ENCODE measurements at places on chromosomes 1 and 21.

GRCh38 chr1:68143633-68144032 is 88.7 kb downstream of the WLS start:
- DNase-seq, result no peak

- no peak for DNase-seq
Measured at GRCh38 chr21:43267391-43268085, 98.7 kb downstream of the CRYAA start.

DNA sequence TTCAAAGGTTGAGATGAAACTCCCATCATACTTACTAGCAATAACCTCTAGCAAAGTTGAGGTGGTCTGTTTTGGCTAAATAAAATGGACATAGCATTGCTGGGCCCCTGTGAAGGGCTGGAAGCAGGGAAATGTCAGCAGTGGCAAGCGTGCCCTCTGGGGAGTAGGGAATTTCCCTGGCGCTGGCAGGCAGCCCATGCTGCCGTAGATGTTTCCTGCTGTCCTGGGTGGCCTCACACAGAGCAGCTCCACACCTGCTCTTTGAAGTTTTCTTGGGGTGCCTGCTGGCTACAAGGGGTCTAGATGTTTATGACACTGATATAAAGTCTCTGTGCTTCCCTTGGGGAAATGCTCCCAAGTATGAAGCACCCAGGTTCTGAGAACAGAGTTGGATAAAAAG is 30.2 kb downstream of the ADARB1 start:
- no peak for DNase-seq

DNA sequence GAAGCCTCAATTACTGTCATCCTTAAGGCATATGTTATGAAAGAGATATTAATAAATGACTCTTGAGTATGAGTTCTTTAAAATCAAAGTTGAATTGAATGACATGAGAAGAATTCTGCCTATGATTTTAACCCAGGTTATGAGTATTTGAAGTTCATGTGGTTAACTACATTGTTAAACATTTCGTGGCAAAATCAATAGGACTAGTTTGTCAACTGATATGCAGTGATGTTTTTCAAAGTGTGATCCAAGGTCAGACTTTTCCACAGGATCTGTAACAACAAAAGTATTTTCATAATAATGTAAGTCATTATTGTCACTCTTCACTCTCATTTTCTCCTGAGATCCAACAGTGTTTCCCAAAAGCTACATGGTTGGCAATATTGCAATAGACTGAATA is 189.5 kb downstream of the DENND1B start:
- no peak for DNase-seq

GRCh38 chr1:27372022-27372807 is 2.4 kb downstream of the FCN3 start:
- no peak for DNase-seq

DNA sequence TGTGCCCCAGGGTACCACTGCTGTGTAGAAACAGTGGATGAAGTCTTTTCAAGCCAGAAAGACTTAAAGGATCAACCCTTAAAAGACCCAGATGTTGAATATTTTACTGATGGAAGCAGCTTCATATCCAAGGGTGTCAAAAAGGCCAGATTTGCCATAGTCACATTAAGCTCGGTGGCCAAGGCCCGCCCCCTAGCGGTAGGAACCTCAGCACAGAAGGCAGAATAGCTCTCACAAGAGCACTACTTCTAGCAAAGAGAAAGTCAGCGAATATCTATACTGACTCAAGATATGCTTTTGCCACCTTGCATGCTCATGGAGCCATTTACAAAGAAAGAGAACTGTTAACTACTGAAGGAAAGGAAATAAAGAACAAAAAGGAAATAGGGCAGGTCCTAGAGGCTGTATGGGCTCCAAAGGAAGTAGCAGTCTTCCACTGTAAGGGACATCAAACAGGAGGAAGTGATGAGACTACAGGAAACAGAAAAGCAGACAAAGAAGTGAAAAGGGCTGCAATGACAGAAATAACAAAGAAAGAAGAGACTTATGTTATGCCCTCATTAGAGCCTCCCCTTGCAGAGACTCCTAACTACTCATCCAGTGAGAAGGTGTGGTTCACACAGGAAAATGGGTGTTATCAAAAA is 90.5 kb downstream of the LIPI start:
- no peak for DNase-seq

DNA sequence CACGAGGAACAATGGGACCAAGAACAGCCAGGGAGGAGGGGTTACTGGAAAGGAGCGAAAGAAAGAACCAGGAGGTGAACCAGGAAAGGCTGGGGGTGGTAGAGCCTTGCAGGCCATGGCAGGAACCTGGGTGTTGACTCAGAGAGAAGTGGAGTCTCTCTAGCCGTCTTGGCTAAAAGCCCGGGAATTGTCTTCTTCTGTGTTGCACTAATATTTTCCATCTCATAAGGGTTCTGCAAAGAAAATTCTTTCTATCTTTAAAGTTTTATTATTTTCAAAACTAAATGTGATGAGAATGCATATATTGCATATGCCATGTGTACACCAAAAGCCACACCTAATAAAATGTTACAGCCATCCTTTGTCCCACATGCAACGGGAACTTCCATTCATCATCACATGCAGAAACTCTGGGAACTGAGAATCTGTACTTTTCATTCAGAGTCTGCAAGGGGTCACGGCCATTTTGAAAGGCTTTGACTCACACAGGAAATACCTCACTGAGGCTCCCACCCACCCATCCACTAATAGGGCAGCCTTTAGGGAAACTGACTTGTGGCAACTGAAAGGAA is 38.0 kb downstream of the ERG start:
- DNase-seq, result no peak

- no peak for DNase-seq
Measured at GRCh38 chr1:97392701-97393100, 528.1 kb downstream of the DPYD start.

DNA sequence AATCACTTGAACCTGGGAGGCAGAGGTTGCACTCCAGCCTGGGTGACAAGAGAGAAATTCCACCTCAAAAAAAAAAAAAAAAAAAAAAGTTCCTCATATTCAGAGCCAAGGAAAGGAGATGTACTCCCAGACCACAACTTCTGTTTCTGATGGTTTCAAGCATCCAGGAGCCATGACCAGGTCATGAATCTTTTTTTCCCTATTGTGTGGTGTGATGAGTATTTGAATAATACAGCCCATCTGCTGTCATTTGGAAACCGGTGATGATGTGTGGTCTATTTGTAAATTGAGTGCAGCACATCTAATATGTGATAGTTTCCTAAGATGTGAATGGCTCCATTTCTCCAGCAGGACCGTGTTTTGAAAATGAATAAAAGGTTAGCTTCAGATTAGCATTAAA is 18.6 kb downstream of the PIK3CD start:
- no peak for DNase-seq

GRCh38 chr1:160971618-160972056 is 17.0 kb upstream of the ITLN2 start:
- no peak for DNase-seq

GRCh38 chr1:42765269-42765668 is 1.6 kb downstream of the P3H1 start:
- DNase-seq, result no peak

DNA sequence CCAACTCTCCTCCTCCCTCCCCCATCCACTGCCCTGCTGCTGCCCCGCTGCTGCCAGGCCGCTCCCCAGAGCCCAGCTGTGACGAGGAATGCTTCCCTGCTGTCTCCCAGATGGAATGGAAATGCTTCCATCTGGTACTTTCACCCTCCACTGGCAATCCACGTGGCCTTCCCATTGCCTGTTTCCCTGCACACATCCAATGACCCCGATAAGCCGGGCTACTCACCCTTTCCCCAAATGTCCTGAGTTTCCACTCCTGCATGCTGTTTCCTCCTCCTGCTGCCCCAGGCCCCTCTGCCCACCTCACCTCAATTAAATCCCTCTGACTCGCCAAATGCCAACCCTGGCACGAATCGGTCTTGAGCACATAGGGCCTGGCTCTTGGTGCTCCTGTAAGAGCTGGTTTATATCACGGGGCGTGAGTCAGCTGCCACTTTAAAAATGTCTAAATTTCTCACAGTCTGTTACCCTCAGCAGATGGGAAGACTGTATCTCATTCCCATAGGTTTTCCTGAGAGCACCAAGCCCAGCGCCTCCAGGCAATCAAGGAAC is 36.4 kb downstream of the MRAP start:
- DNase-seq, result no peak

GRCh38 chr1:99361406-99361805 is 97.1 kb downstream of the PLPPR4 start:
- no peak for DNase-seq

DNA sequence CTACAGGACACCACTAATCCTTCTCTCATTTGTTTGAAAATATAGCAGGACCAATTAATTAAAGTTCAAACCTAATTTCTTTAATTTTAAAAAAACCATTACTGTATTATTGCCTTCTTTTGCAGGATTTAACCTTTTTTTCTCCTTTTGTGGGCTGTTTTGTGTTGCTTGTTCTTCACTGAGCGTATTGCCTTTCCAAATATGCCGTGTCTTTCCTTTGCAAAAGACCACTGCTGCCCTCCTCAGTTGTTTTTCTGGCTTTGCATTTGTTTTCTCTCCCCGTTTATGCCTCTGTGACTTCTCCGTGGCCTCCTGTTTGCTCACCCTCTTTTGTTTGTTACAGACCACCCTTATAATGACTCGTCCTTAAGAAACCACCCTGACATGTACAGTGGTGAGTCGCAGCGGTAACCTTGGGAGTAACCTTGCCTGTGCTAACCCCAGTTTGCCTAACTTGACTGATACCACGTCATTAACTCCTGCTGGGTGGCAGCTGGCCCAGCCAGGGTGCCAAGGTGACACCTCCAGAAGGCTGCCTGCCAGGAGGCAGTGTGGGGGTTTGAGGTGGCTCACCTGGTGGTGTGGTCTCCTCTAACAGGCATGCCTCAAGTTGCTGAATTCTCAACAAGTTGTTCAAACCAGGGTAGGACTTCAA is 81.1 kb upstream of the CNTN2 start:
- no peak for DNase-seq

DNA sequence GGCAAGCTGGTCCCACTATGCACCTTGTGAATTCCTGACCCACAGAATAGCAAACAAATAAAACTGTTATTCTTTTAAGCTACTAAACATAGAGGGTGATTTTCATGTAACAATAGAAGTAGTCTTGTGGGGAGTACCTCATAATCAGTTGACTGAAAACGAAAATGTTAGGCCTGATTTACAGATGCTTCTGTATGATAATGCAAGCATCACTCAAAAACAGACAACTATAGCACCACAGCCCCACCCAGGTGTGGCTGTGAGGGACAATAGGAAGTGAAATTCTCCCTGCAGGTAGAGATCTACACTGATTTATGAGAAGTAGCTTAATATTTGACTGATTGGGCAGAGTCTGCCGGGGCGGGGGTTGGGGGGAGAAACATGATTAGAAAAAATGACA is 26.5 kb upstream of the KRTAP19-8 start:
- DNase-seq, result no peak

GRCh38 chr1:44408212-44408582 is 3.1 kb downstream of the RNF220 start:
- DNase-seq, result no peak

DNA sequence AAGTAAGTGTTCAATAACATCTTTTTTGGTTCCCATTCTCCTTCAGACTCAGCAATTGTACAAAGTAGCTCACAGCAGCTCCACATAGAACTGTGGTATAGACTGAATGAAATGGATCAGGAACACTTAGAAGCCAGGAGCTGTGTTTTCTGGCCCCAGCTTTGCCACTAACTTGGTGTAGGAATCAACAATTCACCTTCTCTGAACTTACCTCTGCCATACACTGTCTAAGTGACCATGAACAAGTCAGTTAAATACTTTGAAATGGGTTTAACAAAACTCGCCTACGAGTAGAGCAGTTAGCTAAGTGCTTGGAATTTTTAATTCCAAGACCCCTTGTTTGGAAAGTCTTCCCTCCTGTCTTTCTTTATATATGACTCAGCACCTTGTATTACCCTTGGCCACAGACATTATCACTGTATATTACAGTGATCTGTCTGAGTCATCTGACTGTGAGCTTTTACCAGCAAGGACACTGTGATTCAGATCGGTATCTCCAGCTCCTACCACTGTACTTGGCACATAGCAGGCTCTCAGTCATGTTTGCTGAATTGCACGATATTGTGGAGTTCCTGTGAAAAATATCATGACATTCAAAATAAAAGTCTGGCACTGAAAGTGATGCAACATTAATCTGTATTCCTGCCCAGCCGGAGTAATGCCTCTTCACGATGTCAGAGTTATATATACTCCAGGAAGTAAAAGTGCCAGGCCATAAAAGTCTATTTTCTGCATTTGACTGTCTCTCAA is 101.7 kb upstream of the BEND5 start:
- peak; percentile 81 for DNase-seq

GRCh38 chr21:42840411-42841155 is 38.8 kb downstream of the WDR4 start:
- no peak for DNase-seq

DNA sequence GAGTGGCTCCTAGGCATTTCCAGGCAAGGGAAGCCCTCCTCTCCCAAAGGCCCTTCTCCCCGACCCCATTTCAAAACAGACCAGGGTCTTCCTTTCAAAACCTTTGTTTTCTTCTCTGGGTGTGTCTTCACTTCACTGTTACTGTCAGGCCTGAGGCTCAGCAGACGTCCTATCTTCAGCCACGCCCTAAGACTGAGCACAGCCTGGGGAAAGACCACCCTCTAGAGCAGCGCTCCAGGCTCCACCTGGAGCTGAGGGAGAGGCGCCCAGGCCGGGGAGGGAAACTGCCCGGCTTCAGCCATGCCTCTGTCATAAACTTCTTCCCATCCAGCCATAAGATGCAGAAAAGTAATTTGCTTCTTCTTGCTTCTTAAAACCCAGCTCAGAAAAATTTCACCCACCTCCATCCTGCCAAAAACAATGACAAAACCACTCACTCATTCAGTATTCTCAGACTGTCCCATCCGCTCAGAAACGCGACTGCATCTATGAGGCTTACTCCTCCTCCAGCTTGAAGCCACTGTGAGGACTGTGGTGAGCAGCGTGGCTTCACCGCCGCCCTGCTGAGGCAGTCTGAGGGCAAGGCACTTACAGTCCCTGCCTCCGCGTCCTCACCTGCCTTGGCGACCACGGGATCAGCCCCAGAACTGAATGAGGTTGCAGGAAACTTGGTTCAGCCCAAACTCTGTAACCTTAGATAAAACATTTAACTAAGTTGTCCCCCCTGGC is 36.1 kb downstream of the VN1R5 start:
- no peak for DNase-seq

DNA sequence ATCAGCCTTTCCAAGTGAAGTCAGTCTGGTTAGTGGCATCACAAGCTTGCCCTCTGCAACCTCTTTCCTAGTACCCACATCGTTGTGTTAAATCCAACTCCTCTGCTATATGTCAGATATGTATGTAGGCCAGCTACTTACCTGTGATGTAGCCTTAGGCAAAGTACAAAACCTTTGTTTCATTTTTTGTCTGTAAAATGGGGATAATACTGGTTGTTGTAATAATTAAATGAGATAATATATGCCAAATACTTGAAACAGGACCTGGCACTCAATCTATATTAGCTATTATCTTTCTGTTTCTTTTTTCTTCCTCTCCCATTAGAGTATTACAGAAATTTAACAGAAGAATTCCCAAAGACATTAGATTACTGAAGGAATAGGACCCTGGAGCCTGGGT is 1.2 kb downstream of the PCP4L1 start:
- no peak for DNase-seq

DNA sequence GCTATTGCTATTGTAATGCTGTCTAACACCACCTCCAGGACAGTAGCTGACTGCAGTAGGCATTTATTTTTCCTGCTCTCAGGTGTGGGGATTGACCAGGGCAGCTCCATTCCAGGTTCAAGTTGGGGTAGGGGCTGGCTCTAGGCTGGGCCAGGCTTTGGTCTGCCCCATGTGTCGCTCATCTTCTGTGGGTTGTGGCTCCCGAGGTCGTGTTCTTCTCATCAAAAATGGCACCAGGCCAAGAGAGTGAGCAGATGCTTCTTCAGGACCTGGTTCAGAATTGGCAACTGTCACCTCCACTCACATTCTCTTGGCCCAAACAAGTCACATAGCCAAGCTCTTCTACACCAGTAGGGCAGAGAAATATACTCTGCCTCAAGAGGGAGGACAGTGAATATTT is 133.7 kb downstream of the PTPRU start:
- no peak for DNase-seq

Measured in A549 (cell line).